ENCODE measurements at places on chromosomes 3 and 15.

GRCh38 chr3:19543212-19543841, 390.7 kb downstream of the EFHB start:
- DNase-seq: no peak

- no peak for DNase-seq
Measured at GRCh38 chr3:184710870-184711492, 883 bp downstream of the MAGEF1 start.

- no peak for DNase-seq
Measured at GRCh38 chr15:91807122-91807521, 46.4 kb upstream of the SLCO3A1 start.

GRCh38 chr3:120052225-120052624, 42.0 kb downstream of the GSK3B start:
- no peak for DNase-seq

DNA sequence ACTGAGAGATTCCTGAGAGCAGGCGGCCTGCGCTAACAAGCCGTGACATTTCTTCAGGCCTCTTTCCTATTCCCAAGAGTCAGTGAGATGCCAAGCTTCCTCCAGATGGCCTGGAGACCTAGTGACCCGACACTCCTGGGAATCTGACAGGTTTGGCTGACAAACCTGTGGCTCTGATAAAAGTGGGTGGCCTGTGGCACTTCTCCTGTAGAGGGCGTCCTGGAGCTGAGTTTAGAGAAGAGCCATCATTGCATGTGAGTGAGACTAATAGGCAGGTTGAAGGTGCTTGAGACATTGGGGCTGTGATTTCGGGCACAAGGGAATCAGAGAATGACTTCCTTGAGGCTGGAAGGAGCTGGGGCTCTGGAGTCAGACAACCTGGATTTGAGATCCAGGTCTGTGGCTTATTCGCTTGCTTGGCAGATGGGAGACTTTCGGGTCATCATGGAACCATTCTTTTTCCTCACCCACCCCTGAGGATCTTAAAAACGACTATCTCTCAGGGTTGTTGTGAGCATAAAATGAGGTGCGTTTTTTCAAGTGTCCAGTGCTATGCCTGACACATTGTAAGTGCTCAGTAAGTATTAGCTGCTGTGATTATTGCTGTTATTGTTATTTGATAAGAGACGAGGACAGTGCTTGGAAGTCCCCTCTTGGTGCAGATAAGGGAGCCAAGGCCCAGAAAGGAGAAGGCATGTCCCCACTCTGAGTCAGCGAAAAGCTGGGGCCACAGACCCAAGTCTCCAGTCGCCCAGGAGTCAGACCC, 77.2 kb downstream of the SCN10A start:
- no peak for DNase-seq

DNA sequence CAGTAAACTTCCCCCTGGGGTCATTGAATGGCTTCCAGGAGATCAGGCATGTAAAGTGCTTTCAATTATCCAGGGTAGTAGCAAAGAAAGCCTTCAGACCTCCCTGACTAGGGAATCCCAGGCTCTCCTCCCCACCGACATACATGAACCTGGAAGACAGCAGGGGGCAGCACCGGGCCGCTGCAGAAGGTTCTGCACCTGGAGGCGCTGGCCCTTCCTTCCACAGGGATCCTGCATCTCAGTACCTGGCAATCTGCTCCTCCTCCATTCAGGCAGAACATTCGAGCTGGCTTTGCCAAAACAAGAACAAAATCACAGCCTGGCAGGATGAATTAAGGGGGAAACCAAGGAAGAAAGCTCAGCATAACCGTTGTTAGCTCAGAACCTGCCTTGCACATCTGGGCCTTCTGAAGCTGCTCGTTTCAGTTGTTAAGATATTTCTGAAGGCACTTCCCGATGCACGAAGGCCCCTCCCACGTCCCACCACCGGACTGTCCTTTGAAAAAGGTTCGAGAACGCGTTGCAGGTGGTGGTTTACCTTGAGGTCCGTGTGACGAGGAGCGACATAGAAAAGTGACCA, 237.7 kb downstream of the SLCO3A1 start:
- no peak for DNase-seq

GRCh38 chr3:26058901-26059321, 269.0 kb downstream of the OXSM start:
- no peak for DNase-seq

- DNase-seq: no peak
Measured at GRCh38 chr3:77976079-77976478, 936.2 kb downstream of the ROBO2 start.

DNA sequence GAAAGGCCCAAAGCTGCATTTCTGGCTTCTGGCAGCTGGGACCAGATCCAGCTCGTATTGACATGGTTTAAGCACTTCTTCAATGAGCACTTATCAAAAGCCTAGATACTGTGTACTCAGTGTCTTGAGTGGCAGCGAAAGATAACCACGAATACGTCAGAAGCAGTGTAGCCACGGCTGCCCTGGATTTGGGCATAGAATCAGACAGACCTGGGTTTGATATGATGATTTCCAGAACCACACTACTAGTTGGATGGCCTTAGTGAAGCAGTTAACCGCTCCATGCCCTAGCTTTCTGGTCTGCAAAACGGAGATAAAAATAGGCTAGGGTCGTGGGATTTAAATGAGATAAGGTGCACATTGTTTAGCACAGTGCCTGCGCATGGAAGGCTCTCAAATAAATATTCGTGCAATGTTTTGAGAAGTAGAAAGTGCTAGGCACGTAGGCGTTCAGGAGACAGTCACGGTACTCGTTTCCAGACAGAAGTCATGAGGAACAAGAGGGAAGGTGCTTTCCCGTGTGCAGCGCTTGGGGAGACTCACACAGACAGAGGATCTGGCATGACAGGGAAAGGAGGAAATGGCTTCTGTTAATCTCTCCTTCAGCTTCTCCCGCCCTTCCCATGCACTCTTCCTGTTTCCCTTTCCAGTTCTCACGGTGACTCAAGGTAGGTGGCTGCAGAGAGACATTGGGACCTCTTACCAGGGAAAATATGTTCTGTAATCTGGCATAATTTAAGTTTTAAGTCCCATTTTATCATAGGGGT, 70.3 kb downstream of the CCNL1 start:
- peak; percentile 29 for DNase-seq

GRCh38 chr3:33426068-33426467, 14.1 kb downstream of the UBP1 start:
- DNase-seq: no peak

DNA sequence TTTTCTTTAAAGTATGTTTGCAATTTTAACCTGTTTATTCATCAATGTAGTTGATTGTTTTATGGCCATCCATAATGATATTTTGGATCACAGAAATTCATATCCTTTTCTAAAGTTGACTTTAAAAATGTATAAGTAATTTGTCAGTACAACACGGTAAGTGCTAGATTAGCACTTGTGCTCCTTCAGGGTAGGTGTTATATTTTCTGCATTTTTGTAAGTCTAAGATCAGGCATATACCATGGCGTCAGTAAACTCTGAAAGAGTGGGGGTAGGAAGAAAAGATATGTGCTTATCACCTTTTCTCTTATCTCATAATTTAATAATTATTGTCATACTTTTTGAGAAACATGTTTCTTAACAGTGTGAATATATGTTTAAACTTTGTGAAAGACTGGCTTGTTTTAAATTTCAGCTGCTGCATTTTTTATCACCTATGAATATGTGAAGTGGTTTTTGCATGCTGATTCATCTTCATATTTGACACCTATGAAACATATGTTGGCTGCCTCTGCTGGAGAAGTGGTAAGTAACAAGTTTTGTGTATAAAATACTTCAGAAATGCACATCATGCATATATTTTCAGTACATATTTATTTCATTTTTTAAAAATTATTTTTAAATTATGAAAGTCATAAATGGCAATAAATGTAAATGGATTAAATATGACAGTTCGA, 22.1 kb downstream of the SLC25A26 start:
- DNase-seq: no peak

DNA sequence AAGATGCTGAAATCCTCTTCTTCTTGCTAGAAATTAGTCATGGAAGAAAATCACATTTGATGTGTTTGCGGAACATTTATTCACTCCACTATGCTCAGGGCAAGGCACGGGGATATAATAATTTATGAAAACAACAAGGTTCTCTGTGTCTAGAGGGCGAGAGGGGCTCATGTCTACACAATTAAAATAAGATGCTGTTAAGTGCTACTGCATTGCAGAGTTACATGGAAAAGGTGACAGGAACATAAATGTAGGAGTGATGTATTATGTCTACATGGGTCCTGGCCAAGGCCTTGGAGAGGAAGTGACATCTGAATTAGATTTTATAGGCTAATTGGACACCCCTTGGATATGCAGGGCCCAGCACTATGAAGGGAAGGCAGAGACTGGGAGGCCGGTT, 96.1 kb downstream of the SV2B start:
- DNase-seq: no peak

DNA sequence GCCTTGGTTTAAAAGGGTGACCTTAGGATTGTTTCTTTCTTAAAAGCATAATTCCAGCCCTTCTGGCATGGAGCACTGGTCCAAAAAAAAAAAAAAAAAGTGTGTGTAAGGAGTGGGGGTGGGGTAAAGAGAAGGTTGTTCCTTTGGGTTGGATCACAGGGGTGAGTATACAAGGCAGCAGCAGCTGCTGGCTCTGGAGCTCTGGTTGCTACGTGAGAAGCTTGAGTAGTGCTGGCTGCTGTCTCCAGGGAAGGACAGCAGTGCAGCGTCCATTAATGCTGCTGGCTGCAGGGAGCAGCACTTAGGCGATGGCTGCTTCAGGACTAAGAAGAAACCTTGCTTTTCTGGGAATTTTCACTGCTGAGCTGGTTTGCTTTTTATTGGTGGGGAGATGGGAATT, 2.3 kb downstream of the SETD5 start:
- DNase-seq: peak; percentile 82

GRCh38 chr3:18531662-18532061, 106.5 kb upstream of the SATB1 start:
- no peak for DNase-seq

DNA sequence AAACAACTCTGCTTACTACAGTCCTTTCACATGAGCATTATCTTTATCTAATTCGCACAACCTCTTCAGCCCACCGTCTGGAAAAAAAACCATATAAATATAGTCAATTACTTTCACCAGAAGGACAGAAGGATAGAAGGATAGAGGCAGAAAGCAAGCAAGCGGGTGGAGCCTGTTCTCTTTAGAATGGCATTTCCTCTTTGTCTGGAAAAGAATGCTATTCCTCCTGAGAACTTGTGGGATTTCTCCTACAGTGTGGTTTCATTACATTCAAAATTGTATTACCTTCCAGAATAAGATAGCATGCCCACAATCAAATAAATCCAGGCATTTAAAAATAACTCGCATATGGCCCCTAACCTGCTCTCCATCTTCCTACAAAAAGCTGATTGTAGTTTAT, 23.1 kb downstream of the SLC30A4 start:
- no peak for DNase-seq

- no peak for DNase-seq
Measured at GRCh38 chr3:112467539-112467938, 31.7 kb downstream of the BTLA start.

DNA sequence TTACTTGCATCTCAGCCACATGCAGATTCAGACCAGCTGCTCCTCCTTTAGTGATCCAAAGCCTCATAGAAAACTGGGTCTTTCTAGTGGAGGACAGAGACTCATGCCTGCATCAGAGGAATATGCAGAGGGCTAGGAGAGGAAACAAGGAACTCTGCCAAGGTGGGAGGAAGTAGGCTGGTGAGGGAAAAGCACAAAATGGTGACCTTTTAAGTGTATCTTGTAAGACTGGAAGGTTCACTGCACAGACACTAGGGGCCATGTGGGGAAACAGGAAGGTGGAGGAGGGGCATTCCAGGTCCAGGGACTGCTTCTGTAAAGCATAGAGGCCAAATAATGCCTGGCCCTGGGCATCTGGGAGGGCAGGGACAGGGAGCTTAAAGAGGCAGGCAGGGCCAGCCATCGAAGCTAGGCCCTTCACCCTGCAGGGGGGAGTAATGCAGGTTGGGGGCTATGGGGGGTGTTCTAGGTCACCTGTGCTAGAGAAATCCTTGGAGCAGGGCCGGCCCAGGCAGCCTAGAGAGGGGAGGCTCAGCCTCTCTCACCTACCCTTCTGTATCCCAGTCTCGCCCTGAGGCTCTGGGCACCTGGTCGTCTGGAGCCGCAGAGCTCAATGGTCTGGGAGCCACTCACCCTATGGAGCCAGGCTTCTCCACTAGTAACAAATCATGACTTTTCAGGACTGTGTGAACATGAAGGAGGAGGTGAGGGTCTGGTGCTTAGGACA, 117.7 kb downstream of the DNAJB8 start:
- DNase-seq: no peak

DNA sequence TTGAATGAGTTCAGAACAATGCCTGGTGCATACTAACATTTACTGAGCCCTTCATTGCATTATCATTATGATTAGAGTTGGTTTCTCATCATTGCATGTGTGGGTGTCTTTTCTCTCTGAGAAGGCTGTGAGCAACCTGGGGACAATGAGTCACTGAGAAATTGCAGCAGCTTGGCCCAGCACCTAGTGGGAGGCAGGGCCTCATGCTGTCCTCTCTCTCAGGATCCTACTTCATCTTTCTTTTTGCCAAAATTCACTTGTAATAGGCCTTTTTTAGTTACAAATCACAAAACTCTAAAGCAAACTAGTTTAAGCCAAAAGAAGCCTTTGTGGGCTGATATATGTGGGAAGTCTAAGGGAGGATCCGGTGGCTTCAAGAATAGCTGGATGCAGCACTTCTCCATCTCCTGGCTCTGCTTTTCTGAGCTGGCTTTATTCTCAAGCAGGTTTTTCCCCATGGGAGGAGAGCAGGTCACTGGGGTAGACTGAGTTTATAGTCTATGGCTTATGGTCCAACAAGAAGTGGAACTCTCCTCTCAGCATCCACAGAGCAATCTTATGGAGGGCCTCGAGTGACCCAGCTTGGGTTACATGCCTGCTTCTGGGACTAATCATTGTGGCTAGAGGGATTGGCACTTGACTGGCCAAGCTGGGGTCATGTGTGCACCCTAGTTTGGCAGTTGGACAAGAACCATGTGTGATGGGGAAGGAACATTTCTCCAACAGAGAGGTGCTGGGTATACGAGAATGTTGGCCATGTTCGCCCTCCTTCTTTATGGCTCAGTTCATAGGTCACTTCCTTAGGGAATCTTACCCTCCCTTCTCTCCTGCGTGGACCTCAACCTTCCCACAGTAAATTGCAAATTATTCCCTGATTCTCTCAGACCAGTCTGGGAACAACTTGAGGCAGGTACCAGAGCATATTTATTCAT, 8.7 kb upstream of the CAMK1 start:
- DNase-seq: no peak

DNA sequence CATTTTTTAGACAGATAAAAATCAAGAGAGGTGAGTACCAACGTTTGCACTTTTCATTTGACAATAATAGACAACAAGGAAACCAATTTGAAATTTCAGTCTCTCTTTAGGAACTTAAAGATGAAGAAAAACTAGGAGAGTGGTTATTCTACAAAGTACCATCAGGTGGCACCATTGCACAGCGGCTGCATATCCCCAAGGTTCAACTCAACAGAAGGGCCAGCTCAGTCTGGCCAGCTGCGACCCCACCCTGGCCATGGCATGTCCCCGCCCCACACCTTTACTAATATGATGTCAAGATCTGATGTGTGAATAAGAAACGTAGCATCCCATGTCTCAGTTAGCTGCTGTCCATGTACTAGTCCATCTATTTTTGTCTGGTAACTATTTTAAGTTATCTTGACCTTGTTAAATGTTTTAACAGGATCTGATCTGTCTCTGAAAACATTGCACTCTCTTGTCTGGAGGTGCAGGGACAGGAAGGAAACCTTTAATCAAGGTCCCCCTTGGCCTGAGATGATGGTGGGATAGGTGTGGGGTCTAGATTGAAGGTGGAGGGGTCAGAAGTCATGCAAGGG, 35.5 kb upstream of the CGNL1 start:
- DNase-seq: no peak

Measured in left ventricle myocardium inferior (tissue), 1 donor.